Activated CD4-positive, alpha-beta T cell treated with anti-CD3 and anti-CD28 coated beads, Interleukin-2, Interleukin-6, amounts not matched to agents 100 ng/mL and 50 ng/mL, durations not matched to agents 16 hours and 8 hours (primary cell): ENCODE measurements at places on chromosomes 12 and 14.
A peak's percentile ranks its signal among the peaks of the same experiment; 100 is the strongest.

GRCh38 chr12:13345722-13346121, 149.2 kb downstream of the EMP1 start:
- no peak for DNase-seq

DNA sequence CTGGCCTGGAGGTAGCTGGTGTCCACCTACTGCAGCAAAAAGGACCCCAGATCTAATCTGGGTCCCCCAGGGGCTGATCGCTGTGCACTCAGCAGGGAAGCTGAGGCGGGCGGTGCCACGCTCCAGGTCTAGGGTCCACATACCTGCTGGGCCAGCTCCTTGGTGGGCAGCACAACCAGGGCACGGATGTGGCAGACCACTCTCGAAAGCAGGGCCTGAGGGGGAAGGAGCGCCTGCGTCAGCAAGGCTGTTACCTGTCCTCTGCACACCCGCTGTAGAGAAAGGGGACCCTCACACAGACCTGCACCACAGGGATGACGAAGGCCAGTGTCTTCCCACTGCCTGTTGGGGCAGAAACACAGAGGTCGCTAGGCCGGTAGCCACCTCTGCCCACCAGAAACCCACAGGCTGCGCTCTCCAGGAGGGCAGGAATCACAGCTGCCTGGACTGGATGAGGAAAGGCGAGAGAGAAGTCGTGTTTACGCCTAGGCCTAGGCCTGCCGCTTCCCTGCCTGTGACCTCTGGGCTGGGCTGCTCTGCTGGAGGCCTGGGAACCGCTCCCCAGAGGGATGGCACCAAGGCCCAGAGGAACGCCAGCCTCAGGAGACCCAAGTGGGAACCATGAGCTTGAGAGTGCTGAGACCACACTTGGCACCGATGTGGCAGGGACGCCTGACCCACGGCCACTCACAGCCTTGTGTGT, 2.0 kb downstream of the DDX51 start:
- no peak for DNase-seq

DNA sequence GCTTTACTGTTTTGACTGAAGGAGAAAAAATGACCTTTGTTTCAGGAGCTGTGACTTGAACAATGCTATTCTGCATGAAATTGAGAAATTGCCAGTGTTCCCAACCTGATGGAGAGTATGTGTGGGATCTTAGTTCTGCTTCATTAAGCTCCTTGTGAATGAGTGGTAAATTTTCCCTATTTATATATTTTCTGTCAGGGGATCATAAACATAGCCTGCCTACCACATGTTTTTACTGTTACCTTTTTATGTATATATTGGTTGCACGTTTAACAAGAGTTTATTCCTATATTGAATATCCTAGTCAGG, 271.7 kb downstream of the PDZRN4 start:
- DNase-seq, result no peak

DNA sequence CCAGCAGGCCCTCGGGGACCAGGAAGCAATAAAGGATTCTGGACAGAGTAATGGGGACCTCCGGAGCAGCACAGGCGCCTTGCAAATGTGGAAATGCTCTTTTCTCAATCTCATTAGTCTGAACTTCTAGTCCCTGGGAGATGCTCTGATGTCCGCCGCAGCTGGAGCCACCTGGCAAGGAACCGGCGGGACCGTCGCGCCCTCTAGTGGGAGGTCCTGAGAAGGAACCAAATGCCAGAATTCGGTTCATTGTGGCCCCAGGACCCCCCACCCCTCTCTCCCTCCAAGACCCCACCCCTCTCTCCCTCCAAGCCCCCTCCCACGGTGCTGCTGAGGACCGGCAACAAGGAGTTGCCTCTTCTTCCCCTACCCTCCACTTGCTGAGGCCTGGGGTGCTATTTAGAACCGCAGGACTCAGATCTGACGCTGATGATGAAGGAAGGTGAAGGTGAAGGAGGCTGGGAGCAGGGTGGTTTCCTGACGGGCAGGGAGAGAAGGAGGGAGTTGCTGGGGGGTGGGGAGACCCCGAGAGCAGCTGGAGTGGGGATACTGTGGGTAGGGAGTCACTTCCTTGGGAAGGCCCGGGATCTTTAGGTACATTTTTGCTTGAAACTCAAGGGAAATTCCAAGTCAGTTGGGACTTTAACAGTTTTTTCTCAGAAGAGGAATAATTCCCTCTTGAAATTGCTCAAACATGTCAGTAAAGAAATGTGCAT, 42.5 kb downstream of the SMIM41 start:
- peak; percentile 76 for DNase-seq

- no peak for DNase-seq
Measured at GRCh38 chr12:58032156-58032555, 90.8 kb downstream of the ATP23 start.

DNA sequence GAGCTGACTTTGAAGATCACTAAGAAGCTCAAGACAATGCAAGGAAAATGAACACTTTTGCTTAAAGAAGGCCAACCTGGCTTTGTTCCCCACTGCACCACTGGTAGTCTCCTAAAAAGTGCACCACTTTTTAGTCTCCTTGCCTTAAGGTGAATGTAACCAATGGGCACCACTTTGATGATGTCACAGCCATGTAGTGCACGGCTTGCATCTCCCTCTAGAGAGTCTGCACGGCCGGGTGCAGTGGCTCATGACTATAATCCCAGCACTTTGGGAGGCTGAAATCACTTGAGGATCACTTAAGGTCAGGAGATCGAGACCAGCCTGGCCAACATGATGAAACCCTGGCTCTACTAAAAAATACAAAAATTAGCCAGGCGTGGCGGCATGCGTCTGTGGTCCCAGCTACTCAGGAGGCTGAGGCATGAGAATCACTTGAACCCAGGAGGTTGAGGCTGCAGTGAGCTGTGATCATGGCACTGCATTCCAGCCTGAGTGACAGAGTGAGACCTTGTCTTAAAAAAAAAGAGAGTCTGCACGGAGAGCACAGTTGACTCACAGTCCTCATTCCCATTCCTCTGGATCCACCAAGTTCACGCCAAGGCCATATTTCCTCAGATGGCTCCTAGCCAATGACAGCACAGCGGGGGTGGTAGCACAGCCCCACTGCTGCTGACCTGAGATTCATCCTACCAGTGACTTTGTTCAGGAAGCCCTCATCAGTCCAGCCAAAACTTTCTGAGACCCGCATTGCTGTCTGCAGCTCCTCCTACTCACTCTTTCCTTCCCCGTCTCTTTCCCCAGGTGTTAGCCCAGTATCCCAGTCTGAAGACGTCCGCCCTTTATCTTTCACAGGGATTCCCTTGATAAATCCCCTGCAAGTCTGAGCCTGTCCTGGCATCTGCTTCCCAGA, 16.5 kb upstream of the IFT81 start:
- no peak for DNase-seq

DNA sequence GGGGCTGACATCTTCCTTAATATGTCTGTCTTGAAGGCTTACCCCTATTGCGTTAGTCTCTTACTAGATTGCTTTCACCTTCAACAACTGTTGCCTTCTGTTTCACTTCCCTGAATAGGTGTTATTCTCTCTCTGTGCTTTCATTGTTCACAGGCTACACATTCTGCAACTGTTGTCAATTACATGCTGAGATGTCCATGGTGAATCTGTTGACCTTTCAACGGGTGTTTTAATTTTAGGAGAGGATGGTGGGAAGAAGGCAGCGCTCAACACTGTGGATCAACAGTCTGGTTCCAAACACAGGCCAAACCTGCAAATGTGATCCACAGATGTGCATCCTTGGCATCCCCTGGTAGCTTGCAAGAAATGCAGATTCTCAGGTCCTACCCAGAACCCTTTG, 101.9 kb downstream of the DACT1 start:
- DNase-seq, result no peak

- peak; percentile 13 for DNase-seq
Measured at GRCh38 chr12:115871714-115872113, 405.8 kb downstream of the MED13L start.

- no peak for DNase-seq
Measured at GRCh38 chr12:113464852-113465719, 6.6 kb downstream of the LHX5 start.

GRCh38 chr14:103374121-103374520, 11.1 kb upstream of the MARK3 start:
- DNase-seq, result no peak
